ENCODE measurements at places on chromosomes 13 and 19. TPM values are rescaled to one million over a fixed set of nuclear protein-coding genes. Genes with fewer than 3 reads are reported as not detected.
A peak's percentile ranks its signal among the peaks of the same experiment; 100 is the strongest.

- DNase-seq, result no peak
- peaks cover 17% of the 10 kb centered on the region for H3K4me1 ChIP-seq
- no peak overlapping the region for H3K4me3 ChIP-seq
- H3K27ac ChIP-seq, result peak overlapping the region; percentile 49
- H3K36me3 ChIP-seq, result no peaks in the 10 kb centered on the region
These were observed 154.3 kb downstream of the LMO7 start for GRCh38 chr13:75790198-75790970.

GRCh38 chr19:49247676-49248075, 77.3 kb downstream of the SLC6A16 start:
- no peaks in the 10 kb centered on the region for H3K4me1 ChIP-seq
- H3K36me3 ChIP-seq, result no peaks in the 10 kb centered on the region
- no peak for DNase-seq
- no peak overlapping the region for H3K4me3 ChIP-seq
- H3K27me3 ChIP-seq, result no peaks in the 10 kb centered on the region

DNA sequence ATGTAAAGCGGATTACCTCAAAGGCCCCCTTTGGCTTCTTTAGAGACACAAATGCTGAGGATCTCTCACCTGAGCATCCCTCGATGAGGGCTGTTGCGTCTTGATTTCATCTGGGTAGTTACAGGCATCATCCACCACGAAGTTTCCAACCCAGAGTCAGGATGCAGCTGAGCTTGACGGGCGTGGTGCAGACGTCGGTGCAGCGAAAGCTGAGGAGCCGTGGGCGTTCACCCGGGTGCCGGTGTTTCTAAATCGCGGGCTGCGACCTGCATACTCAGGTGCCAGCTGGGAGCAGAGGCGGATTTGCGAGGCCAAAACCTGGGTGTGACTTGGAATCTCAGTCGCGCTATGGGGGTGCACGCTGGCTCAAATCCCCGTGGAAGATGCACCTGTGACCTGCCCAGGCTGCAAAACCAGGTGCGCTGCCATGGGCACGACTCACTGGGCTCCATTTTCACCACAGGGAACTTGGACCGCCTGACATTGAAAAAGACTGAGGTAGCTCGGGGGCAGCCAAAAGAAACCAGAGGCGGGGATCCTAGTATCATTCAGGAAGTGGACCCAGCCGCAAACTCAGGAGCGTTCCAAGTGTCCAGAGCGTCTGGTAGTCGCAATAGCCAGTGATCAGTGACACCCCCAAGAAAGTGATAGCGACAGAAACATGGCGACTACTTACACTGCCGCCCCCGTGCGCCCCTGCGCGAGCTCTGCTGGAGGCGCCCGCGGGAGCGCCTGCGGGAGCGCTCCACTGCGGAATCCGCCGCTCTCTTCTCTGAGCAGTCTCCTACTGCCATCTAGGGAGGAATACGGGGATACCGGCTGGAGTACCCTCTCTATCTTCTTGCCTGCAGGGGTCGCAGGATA, 36.4 kb upstream of the IGFL4 start:
- no peaks in the 10 kb centered on the region for H3K36me3 ChIP-seq
- H3K4me1 ChIP-seq, result no peaks in the 10 kb centered on the region
- H3K27me3 ChIP-seq, result peaks cover 11% of the 10 kb centered on the region
- no peak overlapping the region for H3K27ac ChIP-seq
- DNase-seq, result no peak

- H3K27me3 ChIP-seq, result no peaks in the 10 kb centered on the region
These were observed 1585.4 kb downstream of the EFNB2 start for GRCh38 chr13:104949840-104950740.

- no peak overlapping the region for H3K4me3 ChIP-seq
- no peak overlapping the region for H3K27ac ChIP-seq
- no peak for DNase-seq
- no peaks in the 10 kb centered on the region for H3K27me3 ChIP-seq
These were observed 96.9 kb downstream of the TBC1D4 start for GRCh38 chr13:75384879-75385707.

DNA sequence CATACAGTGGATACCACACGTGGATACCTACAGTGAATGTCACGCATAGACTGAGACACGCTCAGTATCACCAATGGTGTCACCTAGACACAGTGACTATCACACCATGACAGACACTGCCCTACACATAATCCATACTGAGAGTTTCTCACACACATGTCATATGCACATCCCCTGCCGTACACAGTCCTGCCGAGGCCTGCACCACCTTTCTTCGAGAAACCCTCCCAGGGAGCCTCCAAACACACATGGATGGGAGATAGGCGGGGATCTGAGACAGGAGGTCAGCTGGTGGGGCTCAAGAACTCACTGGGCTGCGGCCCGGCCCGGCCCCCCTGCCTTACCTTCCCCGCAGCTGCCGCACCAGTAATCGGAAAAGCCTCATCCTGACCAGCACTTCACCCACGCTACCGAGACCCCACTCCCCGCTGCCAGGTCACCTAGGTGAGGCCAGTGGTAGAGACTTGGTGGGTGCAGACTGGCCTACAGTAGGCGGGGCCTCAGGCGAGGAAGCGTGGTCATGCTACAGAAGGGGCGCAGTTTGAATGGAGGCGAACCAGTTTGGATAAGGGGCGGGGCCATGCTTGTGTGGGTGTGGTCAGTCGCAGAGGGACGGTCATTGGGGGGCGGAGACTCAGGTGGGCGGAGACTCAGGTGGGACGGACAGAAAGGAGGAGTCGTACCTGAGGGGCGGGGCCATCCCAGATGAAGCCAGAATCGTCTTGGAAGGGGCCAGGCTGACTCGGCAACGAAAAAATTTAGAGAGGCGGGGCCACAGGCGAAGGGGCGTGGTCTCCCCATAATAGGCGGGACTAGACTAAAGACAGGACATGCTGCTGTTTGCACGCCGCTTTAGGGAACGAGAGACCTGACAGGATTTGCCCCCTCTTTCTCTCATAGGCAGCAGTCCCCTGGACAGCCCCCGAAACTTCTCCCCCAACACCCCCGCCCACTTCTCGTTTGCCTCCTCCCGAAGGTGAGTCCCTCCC, 2.1 kb downstream of the MAST1 start:
- H3K27ac ChIP-seq, result no peak overlapping the region
- DNase-seq, result no peak
- H3K4me1 ChIP-seq, result peaks cover 8% of the 10 kb centered on the region
- peak overlapping the region; percentile 44 for H3K4me3 ChIP-seq
- H3K36me3 ChIP-seq, result no peaks in the 10 kb centered on the region

DNA sequence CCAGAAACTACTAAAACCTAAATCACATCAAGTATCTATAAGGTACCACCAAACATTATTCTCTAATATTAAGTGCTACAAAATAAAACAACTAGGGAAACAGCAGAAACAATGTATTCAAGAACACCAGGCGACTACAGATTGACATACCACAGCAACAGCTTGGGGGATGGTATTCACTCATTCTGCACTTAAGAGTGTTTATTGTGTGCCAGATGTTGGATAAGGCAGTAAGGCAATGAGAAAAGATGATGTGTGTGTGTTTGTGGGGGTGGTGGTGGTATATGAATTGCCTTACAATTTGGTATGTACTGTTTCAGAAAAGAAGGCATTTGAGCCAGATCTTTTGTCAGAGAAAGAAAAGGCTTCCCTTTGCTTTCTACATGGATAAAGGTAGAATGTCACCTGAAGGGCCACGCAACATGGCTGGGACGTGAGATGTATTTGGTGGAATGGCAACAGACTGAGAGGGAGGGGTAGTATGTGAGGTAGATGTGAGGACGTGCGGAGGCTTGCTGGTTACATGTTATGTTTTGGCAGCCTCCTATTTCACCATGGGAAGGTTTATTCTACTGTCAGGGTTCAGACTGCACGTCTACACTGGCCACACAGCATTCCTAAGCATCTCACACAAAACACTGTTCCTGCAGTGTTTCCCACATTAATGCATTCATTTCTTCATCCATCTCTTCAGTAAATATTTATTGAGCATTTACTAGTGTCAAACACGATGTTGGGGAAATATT, 300.7 kb downstream of the KLF12 start:
- H3K27ac ChIP-seq, result no peak overlapping the region
- no peaks in the 10 kb centered on the region for H3K4me1 ChIP-seq
- no peaks in the 10 kb centered on the region for H3K27me3 ChIP-seq
- no peak overlapping the region for H3K4me3 ChIP-seq
- H3K36me3 ChIP-seq, result no peaks in the 10 kb centered on the region
- no peak for DNase-seq

DNA sequence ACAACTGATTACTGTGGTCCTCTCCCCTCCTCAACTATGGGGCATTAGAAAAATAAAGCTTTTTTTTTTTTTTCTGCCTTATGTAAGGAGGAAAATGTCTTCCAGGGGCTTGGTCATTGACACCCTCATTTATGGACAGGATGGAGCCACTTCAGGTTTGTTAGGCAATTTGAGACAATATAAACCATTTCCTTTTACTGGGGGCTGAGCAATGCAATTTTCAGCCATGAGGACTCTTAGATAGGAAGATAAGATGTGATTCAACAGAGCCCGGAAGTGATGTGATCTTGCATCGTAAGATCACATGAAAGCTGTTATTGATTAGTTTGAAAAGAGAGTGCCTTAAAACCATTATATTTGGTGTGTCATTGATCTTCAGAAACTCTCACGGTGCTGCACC, 210.8 kb downstream of the OXGR1 start:
- no peaks in the 10 kb centered on the region for H3K36me3 ChIP-seq
- H3K4me3 ChIP-seq, result no peak overlapping the region
- no peak overlapping the region for H3K27ac ChIP-seq
- H3K4me1 ChIP-seq, result peaks cover 44% of the 10 kb centered on the region

DNA sequence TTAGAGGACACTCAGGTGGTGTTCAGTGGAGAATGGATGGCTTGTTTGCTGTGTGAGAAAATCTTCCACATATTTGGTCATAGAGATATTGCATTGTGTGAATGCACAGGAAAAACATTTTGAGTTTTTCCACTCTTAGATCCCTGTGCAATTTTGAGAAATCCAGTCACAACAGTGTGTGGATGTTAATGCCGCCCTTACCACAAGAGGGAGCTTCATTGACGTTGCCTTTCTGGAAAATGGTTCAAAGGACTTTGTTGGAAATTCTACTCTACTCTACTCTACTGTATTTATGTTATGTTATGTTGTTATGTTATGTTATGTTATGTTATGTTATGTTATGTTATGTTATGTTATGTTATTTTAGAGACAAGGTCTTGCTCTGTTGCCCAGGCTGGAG, 13.4 kb downstream of the ZNF20 start:
- H3K36me3 ChIP-seq, result peaks cover 3% of the 10 kb centered on the region
- no peaks in the 10 kb centered on the region for H3K4me1 ChIP-seq
- no peaks in the 10 kb centered on the region for H3K27me3 ChIP-seq
- H3K27ac ChIP-seq, result no peak overlapping the region
- DNase-seq, result no peak

PCDH20 gene
- 10.6 TPM for total RNA-seq

- no peaks in the 10 kb centered on the region for H3K36me3 ChIP-seq
- no peaks in the 10 kb centered on the region for H3K4me1 ChIP-seq
- no peak for DNase-seq
- H3K27ac ChIP-seq, result no peak overlapping the region
- no peak overlapping the region for H3K4me3 ChIP-seq
These were observed 10.1 kb upstream of the NFIX start for GRCh38 chr19:12985049-12985776.

DNA sequence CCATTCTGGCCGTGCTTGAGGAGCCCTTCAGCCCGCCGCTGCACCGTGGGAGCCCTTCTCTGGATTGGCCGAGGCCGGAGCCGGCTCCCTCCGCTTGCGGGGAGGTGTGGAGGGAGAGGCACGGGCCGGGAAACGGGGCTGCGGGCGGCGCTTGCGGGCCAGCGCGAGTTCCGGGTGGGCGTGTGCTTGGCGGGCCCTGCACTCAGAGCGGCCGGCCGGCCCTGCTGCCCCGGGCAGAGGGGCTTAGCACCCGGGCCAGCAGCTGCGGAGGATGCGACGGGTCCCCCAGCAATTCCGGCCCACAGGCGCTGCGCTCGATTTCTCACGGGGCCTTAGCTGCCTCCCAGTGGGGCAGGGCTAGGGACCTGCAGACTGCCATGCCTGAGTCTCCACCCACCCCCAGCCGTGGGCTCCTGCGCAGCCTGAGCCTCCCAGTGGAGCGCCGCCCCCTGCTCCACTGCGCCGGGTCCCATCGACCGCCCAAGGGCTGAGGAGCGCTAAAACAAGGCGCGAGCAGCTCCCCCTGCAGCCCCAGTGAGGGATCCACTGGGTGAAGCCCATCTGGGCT, 76.5 kb downstream of the PCDH20 start:
- H3K27me3 ChIP-seq, result no peaks in the 10 kb centered on the region
- DNase-seq, result no peak
- no peaks in the 10 kb centered on the region for H3K4me1 ChIP-seq
- no peak overlapping the region for H3K27ac ChIP-seq
- no peak overlapping the region for H3K4me3 ChIP-seq

DNA sequence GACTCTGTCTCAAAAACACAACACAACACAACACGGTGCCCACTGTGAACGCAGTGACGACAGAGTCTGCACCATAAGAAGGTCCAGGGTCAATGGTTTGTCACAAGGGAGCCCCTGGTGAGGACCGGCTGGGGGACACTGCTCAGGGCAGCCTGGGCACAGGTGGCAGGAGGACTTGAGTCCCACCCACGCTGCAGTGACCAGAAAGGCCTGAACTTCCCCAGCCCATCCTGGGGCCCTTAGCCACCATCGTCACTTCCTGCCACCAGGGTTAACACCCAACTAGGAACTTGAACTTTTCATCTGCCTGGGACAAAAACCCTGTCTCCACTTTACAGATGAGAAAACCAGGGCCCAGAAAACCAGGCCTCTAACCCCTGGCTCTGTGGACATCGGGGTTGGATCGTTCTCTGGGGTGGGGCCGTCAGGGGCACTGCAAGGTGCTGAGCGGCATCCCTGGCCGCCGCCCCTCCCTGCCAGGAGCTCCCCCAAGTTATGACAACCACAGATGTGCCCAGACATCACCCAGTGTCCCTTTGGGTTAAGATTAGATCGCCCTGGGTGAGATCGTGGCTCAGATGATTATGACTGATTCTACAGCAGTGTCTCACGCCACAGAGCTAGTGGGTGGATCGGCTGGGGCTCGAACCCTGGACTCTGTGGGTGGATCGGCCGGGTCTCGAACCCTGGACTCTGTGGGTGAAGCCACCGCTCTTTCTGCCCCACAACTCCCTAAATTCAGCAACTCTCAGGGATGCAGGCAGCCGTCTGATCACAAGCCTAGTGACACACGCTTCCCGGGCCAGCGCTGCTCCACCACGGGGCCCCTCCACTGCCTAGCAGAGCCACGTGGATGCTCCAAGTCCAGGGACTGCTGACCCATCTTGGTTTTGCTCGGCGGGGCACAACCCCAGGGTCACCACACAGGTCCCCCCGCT, 14.0 kb downstream of the MOB3A start:
- DNase-seq, result no peak
- no peak overlapping the region for H3K27ac ChIP-seq
- H3K27me3 ChIP-seq, result no peaks in the 10 kb centered on the region
